ENCODE measurements at places on chromosomes 11 and 22.

DNA sequence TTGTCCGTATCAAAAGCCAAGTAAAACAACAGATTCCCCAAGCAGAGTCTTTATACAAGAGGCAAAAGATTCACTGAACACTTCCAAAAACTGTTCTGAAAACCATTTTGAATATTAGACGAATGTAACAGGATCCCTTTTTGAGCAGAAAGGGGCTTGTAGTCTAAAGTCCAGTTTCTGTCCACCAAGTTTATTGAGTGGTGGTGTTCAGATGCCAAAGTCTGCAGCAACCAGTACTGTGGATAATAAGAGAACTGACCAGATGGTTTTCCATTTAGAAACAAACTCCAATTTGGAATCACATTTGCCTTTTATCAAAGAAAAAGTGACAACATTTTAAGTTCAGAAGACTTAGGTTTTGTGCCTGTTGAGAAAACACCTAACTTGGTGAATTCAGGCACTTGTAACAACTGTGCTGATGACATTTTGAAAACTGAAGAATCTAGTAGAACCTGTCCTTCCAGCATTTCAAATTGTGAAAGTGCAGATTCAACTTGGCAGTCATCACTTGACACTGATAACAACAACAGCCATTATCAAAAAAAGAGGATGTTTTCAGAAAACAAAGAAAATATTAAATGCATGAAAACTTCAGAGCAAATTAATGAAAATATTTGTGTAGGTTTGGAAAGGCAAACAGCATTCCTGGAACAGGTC is 217.1 kb downstream of the CSNK2A3 start:
- DNase-seq: no peak

- no peak for DNase-seq
These were observed at the start of gene PRSS23 for GRCh38 chr11:86800076-86800959. Gene PRSS23 (plus strand): TSS chr11:86800542. CDS start chr11:86807644, 7,102 bp downstream.

GRCh38 chr11:126475014-126475991 is 119.8 kb downstream of the ST3GAL4 start:
- no peak for DNase-seq

GRCh38 chr11:131423688-131424087 is 53.3 kb downstream of the NTM start:
- no peak for DNase-seq

GRCh38 chr11:3088806-3089205 is 31.6 kb upstream of the CARS1 start:
- DNase-seq: no peak

DNA sequence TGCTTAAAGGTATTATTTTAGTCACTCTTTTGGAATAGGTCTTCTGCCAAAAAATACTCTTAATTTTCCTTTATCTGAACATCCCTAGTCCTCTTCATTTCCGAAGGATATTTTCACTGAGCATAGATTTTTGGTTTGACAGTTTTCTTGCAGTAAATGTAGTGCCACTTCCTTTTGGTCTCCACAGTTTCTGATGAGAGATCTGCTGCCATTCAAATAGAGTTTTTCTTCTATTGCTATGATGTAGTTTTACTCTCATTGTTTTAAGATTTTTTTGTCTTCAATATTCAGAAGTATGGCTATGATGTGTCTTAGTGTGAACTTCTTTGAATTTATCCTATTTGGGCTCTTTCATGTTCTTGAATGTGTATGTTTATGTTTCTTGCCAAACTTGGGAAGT is 281.1 kb upstream of the SORL1-AS1 start:
- no peak for DNase-seq

DNA sequence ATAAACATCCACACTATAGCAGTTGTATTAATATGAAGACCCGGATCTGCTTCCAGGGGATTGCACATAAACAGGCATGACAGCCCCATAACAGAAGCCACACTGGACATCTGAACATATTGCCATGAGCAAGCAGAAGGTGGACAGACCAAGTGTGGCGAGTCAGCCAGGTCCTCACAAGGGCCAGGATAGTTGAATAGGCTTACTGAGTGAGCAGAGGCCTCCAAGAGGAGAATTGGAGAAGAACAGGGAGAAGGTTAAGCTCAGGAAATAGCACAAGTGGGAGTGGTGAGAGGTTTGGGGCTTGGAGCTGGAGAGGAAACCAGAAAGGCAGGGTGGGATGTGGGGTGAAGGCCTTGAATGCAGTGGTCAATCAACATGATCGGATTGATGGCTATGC is 10.8 kb downstream of the SLC35C1 start:
- DNase-seq: no peak

GRCh38 chr11:62048100-62048499 is 75.7 kb upstream of the INCENP start:
- DNase-seq: no peak

DNA sequence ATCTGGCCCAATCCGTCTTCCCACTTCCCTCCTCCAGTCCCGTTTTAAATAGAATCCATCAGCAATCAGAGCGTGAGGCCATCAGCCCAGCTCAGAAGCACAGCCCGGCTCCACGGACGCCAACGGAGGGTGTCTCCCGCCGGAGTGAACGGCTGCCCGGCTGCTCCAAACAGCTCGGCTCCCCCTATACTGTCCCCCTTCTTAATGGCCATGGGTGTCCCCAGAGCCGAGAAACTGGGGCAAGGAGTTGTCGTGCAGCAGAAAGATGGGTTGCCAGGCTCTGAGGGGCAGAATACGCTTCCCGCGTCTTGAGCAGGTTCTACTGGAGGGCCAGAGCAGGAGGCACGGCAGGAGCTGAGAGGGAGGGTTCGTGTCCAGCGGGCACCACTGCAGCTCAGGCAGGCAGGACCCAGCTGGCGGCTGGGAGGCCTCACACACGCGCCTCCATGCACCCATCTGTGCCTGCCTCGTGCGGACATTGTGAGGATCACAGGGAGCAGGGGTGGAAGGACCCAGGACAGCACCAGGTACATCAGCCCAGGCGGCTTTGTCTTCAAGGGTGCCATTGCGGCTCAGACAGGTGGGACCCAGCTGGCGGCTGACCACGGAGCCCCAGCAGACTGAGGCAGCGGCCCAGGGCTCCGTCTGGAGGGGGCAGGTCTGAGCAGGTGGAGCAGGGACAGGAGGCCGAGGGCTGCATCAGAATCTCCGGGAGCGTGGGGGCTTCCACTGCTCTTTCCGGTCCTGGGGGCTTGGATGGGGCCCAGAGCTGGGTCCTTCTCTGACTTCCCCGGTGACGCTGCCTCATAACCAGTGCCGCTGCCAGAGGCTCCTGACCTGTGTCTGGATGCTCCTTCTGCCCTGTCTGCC is 882.7 kb downstream of the BRD1 start:
- no peak for DNase-seq

GRCh38 chr22:31278626-31279326 is 13.5 kb downstream of the PIK3IP1 start:
- DNase-seq: no peak

- no peak for DNase-seq
These were observed 9.8 kb upstream of the TSSC4 start for GRCh38 chr11:2390725-2391151.

GRCh38 chr22:26436903-26437515 is 7.9 kb downstream of the ASPHD2 start:
- no peak for DNase-seq

DNA sequence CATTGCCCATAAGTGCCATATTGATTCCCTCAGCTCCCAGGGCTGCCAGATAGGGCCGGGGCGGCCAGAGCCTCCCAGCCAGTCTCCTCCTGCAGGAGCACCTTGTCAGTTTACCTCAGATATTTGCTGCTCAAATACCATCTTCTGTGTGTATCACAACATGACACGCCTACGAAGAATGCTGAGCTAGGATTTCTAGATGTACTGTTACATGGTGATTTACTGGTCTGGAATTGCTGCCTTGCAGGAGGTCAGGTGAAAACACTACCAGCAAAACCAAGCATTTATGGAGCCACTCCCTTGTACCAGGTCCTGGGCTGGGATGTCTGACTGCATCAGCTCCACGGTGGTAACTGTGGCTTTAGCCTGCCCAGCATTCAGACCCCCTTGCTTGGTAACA is 11.8 kb downstream of the MICAL3 start:
- DNase-seq: no peak

GRCh38 chr22:38431266-38432010 is 23.6 kb downstream of the KCNJ4 start:
- no peak for DNase-seq

- no peak for DNase-seq
These were observed 39.7 kb downstream of the DKK3 start for GRCh38 chr11:11968511-11969280.

DNA sequence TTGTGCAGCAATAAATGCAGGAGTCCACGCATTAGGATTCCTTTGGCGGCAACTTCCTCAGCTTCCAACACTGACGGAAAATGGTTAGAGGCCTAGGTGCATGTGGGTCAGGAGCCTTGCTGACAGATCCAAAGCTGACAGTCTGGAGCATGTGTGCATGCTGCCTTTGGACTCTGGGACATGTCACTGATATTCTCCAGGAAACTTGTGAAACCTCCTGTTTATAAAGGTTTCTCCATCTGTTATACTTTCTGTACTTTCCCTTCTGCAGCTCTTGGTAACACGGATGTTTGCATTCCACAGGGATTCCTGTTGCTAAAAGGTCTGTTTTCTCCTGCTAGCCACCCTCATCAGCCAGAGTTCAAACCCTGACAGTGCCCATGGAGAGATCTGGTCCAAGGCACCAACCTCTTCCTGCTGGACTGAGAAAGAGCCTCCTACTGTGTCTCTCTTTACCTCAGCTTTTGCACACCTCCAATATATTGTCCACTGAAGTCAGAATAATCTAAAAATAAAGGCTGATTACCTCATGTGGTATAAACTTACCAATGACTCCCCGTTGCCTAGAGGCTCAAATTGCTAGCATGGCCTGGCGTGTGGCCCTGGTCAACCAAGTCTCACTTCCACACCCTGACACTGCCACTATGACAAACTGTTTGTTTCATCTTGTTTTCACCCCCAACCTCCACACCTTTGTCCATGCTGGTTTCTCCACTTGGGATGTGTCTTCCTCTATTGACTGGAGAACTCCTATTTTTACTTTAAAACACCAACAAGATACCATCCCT is 31.1 kb upstream of the LYVE1 start:
- DNase-seq: no peak

GRCh38 chr11:125376856-125377255 is 119.2 kb downstream of the FEZ1 start:
- DNase-seq: no peak

- no peak for DNase-seq
These were observed 1247.1 kb downstream of the BRD1 start for GRCh38 chr22:48580481-48580970.

DNA sequence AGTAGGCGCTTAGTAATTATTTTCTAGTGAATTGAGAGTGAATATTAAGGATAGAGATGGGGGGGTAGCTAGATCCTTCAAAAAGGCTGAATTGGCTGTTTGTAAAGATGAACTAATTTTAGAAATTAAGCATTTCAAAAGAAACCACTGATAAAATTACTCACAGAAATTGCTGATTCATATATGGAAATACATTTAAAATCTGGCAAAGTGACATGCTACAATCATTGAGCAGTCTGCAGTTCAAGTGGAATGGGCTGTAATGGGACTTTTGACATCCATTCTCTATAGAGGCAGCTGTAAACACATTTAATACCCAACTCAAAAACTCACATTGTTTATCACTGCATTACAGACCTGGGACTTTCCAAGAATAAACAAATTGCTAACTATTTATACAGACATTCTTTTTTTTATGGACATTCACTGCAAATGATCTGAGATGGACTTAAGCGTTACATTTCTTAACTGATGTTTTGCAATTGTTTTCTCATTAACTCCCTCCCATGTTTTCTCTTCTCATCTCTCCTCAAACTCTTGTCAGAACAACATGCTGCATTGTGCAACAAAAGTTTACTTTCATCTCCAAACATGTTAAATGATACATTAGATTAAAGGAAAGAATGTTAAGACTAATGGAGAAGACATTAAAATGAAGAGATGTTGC is 42.1 kb upstream of the MMP7 start:
- no peak for DNase-seq

DNA sequence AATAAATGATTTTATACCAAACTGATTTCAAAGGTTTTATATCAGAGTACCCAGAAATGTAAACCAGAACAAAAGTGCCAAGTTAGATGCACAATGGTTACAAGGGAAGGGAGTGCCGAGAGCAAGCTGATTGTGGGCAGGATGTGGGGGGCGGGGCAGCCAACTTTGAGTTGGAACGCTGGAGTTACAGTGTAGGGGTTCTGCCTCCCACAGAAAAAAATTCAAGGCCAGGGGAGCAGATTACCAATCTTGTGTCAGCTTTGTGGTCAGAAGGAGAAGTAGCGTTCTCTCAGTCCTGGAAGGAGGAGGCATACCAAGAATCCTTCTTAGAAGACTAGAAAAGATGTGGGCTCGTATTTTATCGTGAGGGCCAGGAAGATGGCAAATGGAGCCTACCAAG is 15.9 kb upstream of the POU2AF2 start:
- no peak for DNase-seq

GRCh38 chr11:68266121-68266891 is 5.5 kb downstream of the C11orf24 start:
- no peak for DNase-seq

GRCh38 chr11:120130991-120131760 is 6.7 kb downstream of the TRIM29 start:
- DNase-seq: no peak

GRCh38 chr11:126624506-126624905 is 269.0 kb downstream of the ST3GAL4 start:
- no peak for DNase-seq

GRCh38 chr11:64713016-64713707 is 9.8 kb downstream of the NRXN2 start:
- DNase-seq: no peak

DNA sequence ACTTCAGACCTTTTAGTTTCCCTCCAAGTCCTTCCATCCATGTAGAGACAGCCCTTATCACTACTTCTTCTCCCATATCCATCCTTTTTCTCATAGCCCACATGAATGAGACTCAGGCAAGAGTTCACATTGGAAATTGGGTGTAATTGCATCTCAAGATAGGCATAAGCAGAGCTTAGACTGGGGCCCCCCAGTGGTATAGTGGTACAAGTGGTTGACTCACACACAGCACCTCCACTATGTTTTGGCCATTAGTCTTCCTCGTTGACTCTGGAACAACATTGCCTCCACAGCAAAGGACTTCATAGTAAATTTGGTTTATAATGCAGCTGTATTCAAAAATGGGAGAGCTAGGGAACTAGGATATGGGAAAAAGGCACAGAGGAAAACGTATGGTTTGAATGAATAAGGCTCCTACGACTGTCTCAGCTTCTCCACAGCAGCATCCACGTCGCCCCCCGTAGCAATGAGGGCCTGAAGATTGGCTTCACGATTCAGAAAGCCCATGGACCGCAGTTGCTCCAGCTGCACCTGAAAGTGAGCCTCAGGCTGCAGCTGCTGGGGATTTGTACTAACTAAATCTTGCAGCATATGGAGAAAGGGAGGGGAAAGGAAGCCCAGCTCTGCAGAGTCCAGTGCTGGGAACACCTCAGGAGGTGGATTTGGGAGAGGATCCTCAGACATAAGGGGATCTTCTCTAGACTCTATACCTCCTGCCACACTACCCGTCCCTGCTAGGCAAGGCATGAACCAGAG is 2.4 kb downstream of the UBQLN3 start:
- DNase-seq: no peak

GRCh38 chr22:20037419-20037818 is 16.5 kb downstream of the TANGO2 start:
- DNase-seq: no peak

- DNase-seq: no peak
These were observed 29.9 kb upstream of the OR5B12 start for GRCh38 chr11:58471892-58472291.
